ENCODE measurements at places on chromosomes 13 and 19.
A peak's percentile ranks its signal among the peaks of the same experiment; 100 is the strongest.

- no peak for DNase-seq
Measured at GRCh38 chr13:97346561-97347254, 87.3 kb upstream of the RAP2A start.

GRCh38 chr19:40366697-40367561 is 18.4 kb downstream of the PLD3 start:
- no peak for DNase-seq

DNA sequence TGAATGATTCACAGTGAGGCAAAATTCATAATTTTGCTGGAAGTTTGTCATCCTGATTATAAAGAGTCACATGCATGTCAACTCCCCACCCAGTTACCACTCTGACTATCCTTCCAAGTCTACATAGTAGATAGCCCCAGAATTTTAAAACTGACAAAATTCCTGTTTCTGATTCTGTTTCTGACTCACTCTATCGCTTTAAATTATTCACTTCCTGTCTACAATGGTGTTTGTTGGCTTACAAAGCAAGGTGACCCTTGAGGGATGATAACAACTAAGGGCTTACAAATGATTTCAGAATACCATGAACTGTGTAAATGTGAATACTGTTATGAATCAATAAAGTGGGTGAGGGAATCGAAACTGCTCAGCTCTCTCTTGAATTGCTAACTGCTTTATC is 98.7 kb upstream of the KL start:
- no peak for DNase-seq

- no peak for DNase-seq
Measured at GRCh38 chr13:31790992-31791391, 51.7 kb downstream of the RXFP2 start.

DNA sequence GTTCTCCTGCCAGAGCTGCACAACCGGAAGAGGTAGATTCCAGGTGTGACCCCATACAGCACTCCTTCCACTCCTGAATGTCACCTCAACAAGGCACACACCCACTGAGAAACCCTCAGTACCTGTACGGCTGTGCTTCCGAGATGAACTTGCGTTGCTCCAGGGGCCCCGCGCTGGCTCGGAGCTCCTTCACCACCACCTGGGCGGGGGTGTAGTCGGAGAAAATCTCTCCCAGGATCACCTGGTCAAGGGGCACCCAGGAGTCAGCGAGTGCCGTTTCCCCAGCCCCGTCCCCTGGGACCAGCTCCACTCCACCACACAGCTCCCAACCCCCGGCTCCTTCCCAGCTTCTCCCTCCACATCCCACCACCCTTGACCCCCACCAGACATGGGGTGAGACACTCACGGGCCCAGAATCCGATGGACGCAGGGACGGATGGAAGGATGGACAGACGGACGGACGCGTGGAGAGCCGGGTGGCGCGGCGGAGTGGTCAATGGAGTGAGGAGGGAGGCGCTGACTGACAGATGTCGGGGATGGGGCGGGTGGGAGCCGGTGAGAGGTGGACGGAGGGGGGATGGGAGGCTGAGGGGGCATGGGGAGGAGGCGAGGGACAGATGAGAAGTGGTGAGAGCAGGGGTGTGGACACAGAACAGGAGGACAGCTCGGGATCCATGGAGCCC is 2.8 kb downstream of the LMTK3 start:
- DNase-seq: no peak

DNA sequence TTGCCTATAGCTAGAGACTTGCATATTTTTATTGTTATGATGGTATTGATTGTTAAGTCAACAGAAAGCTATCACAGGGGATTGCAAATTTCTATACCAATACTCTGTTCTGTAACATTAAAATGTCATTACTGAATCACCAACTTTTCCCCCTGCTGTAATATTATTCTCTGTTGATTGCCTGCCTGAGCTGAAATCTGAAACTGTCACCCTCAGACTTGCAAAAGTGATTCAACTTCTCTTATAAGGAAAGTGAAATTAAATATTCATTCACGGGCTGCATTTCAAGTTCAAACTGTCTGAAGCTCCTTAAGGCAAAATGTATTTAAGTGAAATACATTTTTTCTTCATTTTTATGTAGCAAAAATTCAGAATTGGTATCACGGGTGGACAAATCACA is 723.2 kb downstream of the PCDH9 start:
- no peak for DNase-seq

GRCh38 chr19:4415352-4415751 is 12.9 kb downstream of the CHAF1A start:
- no peak for DNase-seq

- DNase-seq: no peak
Measured at GRCh38 chr19:40341601-40342482, 6.4 kb downstream of the C19orf47 start.

GRCh38 chr19:14091081-14091812 is 696 bp upstream of the SAMD1 start:
- DNase-seq: peak; percentile 70

All from CD4-positive, alpha-beta T cell treated with Interferon alpha-2 for 1 hour (primary cell).